ENCODE measurements at places on chromosomes 16 and 17.

DNA sequence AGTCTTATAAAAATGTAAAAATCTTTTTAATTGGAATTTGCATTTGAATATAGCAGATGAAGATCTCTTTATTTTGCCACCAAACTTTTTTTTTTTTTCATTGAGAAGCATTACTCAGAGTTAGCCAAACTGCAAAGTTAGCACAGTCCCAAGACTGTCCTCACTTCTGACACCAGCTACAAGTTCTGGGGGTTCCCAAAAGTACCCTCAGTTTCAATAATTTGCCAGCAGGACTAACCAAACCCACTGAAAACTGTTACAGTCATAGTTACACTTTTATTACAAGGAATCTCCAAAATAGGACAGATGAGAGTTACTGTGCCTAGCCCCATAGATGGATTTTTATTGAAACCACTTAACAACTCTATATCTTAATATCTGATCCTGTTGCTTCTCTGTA, 144.1 kb downstream of the CHD9 start:
- no peak for DNase-seq

DNA sequence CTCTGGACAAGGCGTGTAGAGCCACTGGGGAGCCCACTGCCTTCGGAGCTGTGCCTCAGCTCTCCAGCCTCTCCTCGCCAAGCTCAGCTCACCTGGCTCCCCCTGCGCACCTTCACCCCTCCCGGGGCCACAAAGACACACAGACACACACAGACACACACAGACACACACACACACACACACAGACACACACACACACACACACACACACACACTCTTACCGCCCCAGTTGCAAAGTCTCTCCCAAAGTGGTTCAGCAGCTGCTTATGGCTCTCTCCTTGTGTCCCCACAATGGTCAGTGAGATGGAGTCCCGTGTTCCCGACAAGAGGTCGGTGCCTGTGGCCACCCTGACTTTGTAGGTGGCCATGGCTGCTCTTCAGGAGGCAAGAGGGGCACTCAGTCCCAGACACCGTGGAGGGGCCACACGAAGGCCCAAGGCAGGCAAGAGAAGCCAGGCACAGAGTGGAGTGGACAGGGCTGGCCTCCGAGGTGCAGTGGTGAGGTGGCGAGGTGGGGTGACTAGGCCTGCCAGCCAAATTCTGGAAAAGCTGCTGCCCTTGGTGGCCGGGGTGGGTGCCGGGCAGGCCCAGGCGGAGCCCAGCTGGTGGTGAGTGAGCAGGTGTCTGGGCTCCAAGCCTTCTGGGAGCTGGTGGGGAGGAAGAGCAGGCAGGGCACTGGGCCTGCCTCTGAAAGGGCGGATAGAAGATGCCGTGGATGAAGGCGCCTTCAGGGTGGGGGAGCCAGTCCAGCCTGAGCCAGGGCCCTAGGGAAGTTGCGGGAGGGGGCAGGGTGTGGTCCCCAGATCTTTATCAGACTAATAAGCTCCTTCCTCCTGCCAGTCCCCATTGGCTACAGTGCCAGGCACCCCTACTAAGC, at the start of gene ALOX12B:
ALOX12B (minus strand) TSS at position 642 of the 877 bp plus-strand sequence; CDS start at position 368, 274 bp downstream.
- DNase-seq = no peak

DNA sequence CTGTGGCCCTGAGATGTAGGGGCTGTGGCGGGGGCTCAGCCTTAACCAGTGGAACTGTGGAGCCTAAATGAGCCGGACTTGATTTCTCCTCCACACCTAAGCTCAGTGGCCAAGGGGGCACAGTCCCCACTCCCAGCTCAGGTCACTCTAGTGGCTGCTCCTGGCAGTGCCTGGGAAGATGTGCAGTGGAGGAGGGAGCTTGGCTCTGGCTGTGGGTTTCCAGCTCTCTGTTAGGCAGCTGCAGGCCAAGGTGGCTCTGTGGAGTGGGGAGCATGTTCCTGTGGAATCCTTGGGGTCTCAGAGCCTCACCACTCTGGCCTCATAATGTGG, 76.3 kb downstream of the AMFR start:
- DNase-seq = no peak

DNA sequence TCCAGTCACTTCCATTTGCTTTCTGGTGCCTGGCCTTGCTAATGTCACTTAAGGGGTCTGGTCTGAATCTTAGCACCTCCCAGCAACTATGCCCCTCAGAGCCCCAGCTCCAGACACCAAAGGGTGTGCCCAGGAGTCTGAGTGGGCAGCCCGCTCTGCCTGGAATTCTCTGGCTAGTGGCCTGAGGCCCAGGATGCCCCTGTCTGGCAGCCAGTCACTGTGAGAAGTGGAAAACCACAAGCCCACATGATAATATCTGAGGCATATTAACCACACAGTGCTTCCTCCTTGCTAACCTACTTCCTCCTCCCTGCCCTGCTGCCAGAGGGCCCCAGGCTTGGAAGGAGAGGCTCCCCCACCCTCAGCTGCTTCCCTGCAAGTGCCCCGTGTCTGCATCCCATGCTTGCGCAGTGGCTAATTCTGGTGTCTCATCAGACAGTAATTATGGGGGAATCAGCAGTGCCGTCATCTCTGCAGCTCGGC, 14.0 kb downstream of the SRCIN1 start:
- DNase-seq = no peak

GRCh38 chr17:48478224-48479013, 48.4 kb upstream of the SKAP1 start:
- no peak for DNase-seq

DNA sequence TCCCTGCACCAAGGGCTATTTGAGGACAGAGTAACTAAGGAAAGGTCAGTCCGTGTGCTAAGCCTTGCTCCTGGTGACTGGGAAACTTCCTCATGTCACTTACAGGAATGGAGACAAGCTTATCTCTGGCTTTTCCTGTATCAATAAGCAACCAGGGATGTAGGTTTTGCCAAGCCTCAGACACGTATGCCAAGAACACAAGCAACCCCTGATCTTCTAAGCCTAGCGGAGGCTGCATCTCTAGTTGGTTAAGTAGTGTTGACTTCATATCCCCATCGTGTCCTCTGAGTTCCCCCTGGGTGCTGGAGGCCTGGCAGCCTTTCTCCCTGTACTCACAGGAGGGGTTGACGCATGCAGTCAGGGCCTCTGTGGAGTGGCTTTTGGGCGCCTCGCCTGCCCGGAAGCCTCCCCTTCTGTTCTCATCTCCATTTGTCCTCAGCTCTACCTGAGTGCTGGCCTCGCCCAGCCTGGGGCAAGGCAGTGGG, 1.4 kb upstream of the C1QTNF1 start:
- DNase-seq = no peak

DNA sequence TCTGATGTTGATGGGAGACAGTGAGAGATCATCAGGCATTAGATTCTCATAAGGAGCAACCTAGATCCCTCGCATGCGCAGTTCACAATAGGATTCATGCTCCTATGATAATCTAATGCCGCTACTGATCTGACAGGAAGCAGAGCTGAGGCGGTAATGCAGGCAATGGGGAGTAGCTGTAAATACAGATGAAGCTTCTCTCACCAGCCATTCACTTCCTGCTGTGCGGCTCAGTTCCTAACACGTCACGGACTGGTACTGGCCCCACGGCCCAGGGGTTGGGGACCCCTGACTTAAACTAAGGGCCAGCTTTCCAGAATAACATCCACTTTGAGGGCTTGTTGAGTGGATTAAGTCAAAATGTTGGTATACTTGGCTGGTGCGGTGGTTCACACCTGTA, 2.6 kb upstream of the TMEM219 start:
- no peak for DNase-seq

GRCh38 chr16:75502916-75503605, 7.8 kb upstream of the CHST6 start:
- no peak for DNase-seq

DNA sequence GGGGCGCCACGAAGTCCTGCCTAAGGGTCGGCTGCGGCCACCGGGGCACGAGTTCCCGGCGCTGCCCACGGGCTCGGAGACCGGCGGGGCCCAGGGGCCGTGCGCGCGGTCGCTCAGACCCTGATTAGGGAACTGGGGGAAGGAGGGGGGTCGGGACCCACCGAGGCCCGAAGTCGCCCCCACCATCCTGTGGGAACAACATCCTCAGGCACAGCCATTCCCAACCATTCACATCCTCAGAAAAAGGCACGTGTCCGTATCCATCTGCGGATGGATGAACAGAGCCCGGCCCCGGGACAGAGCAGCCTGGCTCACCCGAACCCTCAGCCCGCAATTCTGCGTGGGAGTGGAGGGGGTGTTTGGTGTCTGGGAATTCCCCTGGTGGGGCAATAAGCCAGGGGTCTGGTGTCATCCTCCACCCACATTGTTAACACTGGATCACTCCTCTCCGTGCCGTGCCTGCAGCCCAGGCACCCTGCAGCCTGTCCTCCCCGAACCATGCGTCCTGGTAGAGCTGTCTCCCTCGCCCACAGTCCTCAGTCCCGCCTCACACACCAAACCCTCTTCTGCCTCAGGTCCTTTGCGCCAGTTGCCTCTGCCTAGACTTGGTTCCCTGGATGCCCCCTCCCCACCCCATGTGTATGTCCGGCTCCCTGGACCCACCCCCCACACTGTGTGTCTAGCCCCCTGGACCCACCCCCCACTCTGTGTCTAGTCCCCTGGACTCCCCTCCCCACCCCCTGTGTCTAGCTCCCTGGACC, 789 bp upstream of the CCDC57 start:
- DNase-seq = no peak

DNA sequence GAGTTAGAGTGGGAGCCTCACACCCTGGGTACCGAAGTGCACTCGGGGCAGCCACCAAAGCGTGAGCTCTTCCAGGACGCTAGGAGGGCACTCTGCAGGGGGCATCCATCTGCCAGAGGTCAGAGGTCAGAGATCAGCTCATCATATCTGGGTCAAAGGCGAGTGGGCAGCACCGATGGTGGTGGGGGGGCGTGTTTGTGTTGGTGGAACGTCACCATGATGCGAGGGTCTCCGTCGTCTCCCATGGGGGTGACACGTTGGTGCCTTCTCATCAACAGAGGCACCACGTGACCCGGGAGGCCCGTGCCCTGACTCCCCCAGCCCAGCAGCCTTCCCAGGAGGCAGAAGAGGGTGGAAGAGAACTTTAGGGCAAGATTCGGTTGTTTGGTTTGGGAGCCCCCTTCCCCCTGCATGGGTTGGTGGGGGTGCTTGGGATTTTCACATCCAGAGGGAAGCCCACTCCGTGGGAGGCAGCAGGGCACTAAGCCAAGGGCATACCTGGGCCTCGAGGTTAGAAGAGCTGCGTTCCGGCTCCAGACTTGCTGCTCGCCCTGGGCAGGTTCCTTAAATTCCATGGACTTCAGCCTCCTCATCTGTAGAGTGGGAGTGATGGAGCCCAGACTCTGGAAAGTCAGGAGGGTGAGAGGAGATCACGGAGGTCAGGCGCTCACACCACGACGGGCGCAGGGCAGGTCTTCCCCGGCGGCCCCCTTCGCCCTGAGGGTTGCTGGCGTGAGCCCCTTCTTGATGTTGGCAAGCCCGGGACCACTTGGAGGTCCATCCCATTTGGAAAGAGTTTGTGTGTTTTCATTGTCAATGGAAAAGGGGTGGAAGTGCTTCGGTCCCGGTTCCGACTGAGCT, 14.0 kb downstream of the CRISPLD2 start:
- DNase-seq = no peak

DNA sequence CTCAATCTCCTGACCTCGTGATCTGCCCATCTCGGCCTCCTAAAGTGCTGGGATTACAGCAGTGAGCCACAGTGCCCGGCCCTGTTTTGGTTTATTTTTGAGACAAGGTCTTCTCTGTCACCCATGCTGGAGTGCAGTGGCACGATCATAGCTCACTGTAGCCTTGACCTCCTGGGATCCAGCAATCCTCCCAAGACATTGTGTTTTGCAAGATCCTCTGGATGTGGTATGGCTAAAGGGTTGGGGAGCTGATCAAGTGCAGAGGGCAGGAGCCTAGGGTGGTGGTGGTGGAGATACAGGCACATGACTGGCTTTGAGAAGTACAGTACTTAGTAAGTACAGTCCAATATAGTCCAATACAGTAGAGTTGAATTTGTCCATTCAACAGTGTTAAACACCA, 16.6 kb upstream of the TNS4 start:
- DNase-seq = no peak

- DNase-seq = no peak
Measured at GRCh38 chr16:85215478-85216118, 103.3 kb upstream of the CIBAR2 start.

Data from renal cortex interstitium (tissue), 15 donors.